ENCODE measurements at places on chromosomes 11 and 22.

GRCh38 chr11:77201991-77202841 lies 74.2 kb downstream of the MYO7A start:
- DNase-seq = peak; percentile 52
- H3K27me3 ChIP-seq = no peaks in the 10 kb centered on the region
- no peak overlapping the region for H3K4me3 ChIP-seq
- no peak overlapping the region for H3K27ac ChIP-seq
- H3K4me1 ChIP-seq = no peaks in the 10 kb centered on the region

DNA sequence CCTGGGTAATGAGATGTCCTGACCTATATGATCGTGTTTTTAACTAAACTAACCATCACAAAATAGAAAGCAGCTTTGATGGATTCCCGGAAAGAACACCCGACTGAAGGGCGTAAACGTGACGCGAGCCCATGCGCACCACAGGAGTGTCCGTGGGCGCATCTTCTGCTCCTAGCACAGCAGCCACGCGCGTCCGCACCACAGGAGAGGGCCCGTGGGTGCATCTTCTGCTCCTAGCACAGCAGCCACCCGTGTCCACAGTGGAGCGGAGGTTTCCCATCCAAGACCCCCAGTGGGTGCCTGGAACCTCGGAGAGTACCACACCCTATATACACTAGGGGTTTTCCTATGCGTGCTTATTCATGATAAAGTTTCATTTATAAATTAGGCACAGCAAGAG lies 36.1 kb upstream of the NRIP3 start:
- no peak overlapping the region for H3K4me3 ChIP-seq
- H3K4me1 ChIP-seq = no peaks in the 10 kb centered on the region
- H3K36me3 ChIP-seq = no peaks in the 10 kb centered on the region
- H3K27me3 ChIP-seq = no peaks in the 10 kb centered on the region
- no peak for DNase-seq
- H3K27ac ChIP-seq = no peak overlapping the region

GRCh38 chr11:65880844-65881421 lies 1.3 kb downstream of the CTSW start:
- peaks cover 29% of the 10 kb centered on the region for H3K36me3 ChIP-seq
- no peak for DNase-seq
- no peak overlapping the region for H3K27ac ChIP-seq
- no peaks in the 10 kb centered on the region for H3K4me1 ChIP-seq
- no peaks in the 10 kb centered on the region for H3K27me3 ChIP-seq

GRCh38 chr22:34808618-34809017 lies 257.3 kb upstream of the ISX start:
- no peak for DNase-seq
- no peaks in the 10 kb centered on the region for H3K36me3 ChIP-seq
- no peaks in the 10 kb centered on the region for H3K4me1 ChIP-seq
- no peaks in the 10 kb centered on the region for H3K27me3 ChIP-seq

- no peaks in the 10 kb centered on the region for H3K36me3 ChIP-seq
Measured at GRCh38 chr22:18062421-18062820, 15.4 kb upstream of the PEX26 start.

DNA sequence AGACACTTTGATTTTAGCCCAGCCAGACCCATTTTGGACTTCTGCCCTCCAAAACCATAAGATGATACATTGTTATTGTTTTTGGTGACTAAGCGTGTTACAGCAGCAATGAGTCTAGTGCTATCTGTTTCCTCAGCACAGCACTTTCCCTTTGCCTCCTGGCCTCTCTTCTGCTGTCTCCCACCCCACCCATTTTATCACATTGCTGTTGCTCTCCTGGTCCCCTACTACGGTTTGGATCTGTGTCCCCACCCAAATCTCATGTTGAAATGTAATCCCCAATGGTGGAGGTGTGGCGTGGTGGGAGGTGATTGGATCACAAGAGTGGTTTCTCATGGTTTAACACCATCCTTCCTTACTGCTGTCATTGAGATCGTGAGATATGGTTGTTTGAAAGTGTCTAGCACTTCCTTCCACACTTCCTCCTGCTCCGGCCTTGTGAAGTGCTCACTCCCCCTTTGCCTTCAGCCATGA lies 59.8 kb upstream of the CD82 start:
- H3K36me3 ChIP-seq = no peaks in the 10 kb centered on the region
- no peak for DNase-seq
- H3K4me1 ChIP-seq = no peaks in the 10 kb centered on the region
- no peak overlapping the region for H3K4me3 ChIP-seq
- H3K27me3 ChIP-seq = no peaks in the 10 kb centered on the region

DNA sequence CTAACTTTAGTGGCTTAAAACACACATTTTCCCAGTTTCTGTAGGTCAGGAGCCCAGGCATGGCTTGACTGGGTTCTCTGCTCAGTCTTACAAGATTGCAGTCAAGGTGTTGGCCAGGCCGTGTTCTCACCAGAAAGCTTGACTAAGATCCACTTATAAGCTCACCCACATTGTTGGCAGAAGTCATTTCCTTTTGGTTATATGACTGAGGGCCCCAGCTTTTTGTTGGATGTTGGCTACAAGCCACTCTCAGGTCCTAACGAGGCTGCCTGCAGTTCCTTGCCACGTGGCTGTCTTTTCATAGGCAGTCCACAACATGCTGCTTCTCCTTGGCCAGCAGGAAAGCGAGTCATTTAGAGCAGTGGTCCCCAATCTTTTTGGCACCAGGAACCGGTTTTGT lies 79.3 kb upstream of the CRTAM start:
- no peaks in the 10 kb centered on the region for H3K36me3 ChIP-seq
- H3K27me3 ChIP-seq = no peaks in the 10 kb centered on the region
- H3K4me3 ChIP-seq = no peak overlapping the region

DNA sequence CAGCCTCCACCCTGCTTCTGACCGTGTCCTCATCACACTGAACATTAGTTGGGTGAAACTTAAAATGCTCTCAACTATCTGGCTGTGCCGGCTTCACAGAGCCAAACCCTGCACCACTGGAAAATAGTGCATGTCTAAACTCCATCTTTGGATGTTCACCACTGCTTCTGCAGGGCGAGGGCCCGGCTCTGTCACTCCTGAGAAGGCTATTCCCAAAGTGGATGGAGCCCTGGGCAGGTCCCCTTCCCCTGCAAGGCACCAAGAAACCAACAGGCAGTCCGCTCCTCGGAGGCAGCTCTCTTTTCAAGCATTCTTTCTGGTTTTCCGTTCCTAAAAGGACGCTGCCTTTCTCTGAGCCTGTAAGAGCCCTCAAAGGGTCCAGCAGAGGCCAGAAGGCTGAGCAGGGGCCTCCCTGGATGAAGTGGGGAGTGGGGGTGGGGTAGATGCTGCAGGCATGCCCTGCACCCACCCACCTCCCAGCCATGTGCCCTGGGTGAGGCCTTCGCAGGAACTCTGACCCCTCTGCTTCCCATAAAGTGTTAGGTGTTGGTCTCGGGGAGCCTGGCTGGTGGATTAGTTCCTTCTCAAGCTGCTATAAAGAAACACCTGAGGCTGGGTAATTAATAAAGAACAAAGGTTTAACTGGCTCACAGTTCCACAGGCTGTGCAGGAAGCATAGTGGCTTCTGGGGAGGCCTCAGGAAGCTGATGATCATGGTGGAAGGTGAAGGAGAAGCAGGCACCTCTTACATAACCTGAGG lies 23.3 kb downstream of the LINC01488 start:
- no peak overlapping the region for H3K4me3 ChIP-seq
- no peaks in the 10 kb centered on the region for H3K27me3 ChIP-seq
- H3K27ac ChIP-seq = no peak overlapping the region
- H3K4me1 ChIP-seq = no peaks in the 10 kb centered on the region
- no peak for DNase-seq

GRCh38 chr11:112627588-112628045 lies 333.6 kb upstream of the NCAM1 start:
- no peaks in the 10 kb centered on the region for H3K36me3 ChIP-seq
- no peak overlapping the region for H3K27ac ChIP-seq
- H3K4me3 ChIP-seq = no peak overlapping the region

DNA sequence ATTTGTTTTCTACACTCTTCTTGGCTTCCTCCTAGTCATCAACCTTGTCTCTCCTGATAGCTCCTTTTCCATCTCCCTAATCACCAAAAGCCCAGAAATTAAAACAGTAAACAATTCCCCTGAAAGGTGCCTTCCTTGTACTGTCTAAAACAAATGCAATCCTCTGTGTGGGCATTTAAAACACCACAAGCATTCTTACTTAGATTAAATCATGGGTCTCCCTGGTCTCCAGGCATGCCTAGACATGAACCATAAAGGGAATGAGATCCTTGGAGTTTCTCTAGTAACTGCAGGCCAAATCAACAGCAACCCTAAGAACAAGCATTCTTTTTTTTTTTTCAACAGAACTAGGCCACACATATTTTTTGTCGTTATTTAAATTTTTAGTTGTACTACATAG lies 1.9 kb downstream of the BTG4 start:
- no peak overlapping the region for H3K27ac ChIP-seq
- no peaks in the 10 kb centered on the region for H3K36me3 ChIP-seq
- H3K4me1 ChIP-seq = peaks cover 11% of the 10 kb centered on the region
- no peak for DNase-seq
- H3K27me3 ChIP-seq = no peaks in the 10 kb centered on the region
- no peak overlapping the region for H3K4me3 ChIP-seq

GRCh38 chr22:33747576-33748180 lies 172.6 kb downstream of the LARGE1 start:
- no peaks in the 10 kb centered on the region for H3K36me3 ChIP-seq
- H3K4me3 ChIP-seq = no peak overlapping the region
- no peaks in the 10 kb centered on the region for H3K4me1 ChIP-seq
- H3K27me3 ChIP-seq = no peaks in the 10 kb centered on the region
- H3K27ac ChIP-seq = no peak overlapping the region

DNA sequence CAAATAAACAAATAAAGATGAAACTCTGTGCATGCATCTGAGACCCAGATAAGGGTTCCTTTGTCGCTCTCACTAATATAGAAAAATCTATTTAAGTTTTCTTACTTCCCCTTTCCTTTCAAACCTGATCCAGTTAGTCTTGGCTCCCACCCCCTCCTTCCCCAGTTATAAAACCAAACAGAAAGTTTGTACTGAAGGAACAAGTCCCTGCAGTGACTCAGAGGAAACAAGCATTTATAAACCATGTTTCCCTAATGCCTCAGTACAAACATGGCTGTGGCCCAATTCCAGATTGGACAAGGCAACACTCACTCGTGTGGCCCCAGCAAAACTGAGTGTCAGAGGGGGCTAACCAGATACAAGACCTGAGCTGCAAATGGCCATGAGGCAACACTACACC lies 65.5 kb upstream of the ARHGAP20 start:
- no peak overlapping the region for H3K4me3 ChIP-seq
- peak; percentile 68 for DNase-seq
- H3K27ac ChIP-seq = peak overlapping the region; percentile 72
- H3K4me1 ChIP-seq = peaks cover 8% of the 10 kb centered on the region

DNA sequence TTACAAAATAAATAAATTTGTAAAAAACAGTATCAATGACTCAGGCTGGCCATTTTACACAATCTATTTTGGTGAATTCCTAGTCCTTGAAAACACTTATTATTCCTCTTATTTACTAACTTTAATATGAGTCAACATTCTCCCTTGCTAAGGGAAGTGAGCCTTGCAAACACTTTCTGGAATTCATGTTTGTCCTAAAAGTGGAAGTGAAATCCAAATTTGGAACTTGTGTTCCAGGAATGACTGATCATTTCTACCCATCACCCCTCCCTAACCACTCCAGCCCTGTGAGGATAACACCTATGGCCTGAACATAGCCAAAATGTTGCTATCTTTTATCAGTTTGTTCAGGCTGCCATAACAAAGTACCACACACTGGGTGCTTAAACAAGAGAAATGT lies 83.1 kb downstream of the OR5AK2 start:
- no peaks in the 10 kb centered on the region for H3K36me3 ChIP-seq
- no peak for DNase-seq
- peak overlapping the region; percentile 60 for H3K27ac ChIP-seq
- H3K4me1 ChIP-seq = no peaks in the 10 kb centered on the region

Data from ascending aorta (tissue), 2 donors.